ENCODE measurements at places on chromosomes 7 and 10.

DNA sequence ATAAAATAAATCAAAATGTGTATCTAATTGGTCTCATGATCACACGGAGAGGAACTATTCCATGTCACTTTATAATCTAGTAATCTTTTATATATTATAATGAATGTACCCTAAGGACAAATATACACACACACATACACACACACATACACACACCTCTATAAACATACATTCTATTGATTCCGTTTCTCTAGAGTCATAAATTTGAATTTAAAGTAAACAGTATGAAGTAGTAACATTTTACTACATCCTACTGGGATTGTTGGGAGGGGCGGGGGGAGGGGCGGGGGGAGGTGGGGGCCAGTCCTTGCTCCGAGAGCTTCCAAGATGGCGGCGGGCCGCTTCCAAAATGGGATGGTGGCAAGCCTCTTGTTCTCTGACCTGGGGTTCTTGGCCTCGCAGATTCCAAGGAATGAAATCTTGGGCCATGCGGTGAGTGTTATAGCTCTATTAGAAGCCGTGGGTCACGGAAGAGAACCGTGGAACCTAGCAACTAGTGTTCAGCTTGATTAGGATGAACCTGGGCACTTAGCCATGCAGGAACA is 143.2 kb downstream of the REEP3 start:
- DNase-seq = no peak

DNA sequence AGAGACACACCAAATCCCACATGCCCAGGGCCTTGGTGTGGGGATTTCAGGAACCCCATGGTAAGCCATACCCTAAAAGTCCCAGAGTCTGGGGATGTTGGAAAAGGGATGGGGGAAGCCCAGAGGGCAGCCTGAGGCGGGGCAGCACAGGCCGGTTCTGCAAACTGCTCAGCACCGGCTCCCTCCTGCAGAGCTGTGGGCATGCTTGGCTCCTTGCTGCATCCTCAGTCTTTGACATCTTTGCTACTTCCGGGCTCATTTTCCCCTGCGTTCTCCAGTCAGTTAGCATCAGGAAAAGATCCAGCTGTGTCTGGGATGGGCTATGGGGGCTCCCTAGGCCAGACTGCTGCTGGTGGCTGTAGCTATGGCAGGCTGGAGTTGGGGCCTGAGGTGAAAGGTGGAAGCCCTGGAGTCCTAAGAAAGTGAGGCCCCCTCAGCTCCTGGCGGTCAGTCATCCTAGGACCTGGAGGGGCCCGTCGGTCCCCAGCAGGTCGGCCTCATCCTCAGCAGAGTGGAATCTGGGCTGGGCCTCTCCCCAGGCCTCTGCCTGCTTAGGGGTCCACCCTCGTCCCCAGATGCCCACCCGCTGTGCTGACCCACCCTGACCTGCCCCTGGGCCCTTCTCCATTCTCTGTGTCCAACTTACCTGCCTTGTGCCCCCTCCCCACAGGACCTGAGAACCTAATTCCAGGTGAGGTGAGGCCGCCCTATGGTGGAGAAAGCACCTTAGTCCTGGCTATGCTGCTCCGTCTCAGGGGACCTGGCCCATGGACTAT is 9.3 kb downstream of the TBATA start:
- no peak for DNase-seq

DNA sequence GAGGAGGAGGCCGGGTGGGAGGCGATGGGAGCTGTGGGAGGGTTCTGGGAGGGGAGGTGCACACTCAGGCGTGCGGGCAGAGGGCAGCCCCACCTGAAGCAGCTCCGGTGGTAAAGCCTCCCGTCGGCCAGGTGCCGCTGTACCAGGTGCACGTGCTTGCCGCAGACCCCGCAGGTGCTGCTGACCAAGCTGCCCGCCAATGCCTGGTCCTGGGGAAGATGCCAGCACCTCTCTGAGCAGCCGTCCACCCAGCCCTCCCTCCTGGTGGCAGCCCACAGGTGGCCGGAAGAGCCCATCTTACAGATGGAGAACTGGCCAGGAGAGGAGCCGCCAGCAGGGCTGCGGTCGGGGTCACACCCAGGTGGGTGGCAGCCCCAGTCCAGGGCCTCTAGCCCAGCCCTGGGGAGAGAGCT is 12.6 kb downstream of the MICALL2 start:
- no peak for DNase-seq

- DNase-seq = no peak
Observed at GRCh38 chr7:100673942-100674410, 436 bp downstream of the GNB2 start.

DNA sequence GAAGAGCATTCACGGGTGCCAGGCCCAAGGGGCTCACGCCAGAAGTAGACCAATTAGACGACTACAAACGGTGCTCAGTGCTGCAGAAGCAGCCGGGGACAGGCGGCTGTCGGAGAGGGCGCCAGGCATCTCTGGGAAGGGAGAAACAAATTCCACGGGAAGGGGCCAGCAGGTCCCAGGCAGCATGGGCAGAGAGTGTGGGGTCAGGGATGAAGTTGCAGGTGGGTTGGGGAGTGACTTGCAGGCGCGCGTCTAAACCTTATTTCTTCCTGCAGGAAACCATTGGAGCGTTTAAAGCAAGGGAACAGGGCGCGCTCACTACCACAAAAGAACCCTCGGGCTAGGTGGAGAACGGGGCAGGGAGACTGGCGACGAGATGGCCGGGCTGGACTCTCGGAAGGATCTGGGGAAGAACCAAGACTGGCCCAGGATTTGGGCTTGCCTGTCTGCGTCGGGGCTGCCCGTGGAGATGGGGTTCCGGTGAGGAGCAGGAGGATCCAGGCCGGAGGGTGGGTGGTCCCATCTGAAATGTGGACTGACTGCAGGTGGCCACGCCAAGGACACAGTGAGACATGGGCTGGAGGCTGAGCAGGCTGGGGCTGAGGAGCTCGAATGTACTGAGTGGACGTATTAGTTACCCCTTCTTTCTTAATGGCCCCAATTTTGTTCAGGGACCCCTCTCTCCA is 116.3 kb upstream of the DIP2C start:
- no peak for DNase-seq

- DNase-seq = no peak
Observed at GRCh38 chr7:48094861-48095293, 5.8 kb downstream of the UPP1 start.

DNA sequence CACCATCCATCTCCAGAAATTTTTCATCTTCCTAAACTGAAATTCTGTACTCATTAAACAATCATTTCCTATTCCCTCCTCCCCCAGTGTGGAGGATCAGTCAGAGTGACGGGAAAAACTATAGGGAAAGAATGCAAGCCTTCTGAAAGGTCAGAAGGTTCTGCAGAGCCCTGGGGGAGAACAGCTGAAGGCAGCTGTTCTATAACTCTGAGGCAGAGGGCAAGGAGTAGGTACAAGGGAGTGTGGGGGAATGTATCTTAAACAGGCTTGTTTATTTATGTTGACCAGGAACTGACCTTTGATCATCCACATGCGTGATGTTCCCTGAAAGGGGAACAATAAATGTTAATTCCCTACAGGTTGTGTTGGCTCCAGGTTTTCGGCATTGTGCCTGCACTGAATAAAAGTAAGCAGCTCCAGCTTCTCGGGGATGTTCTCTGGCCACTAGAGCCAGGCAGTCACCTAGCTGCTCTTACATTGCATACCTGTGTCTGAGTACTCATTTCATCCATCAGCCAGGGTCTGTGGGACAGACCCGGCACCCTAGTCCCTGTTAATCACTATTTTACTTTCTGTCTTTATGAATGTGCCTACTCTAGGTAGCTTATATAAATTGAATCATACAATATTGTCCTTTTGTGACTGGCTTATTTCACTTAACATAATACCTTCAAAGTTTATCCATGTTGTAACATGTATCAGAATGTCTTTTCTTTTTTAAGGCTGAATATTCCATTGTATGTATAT is 5.8 kb downstream of the IFIT1 start:
- DNase-seq = no peak

DNA sequence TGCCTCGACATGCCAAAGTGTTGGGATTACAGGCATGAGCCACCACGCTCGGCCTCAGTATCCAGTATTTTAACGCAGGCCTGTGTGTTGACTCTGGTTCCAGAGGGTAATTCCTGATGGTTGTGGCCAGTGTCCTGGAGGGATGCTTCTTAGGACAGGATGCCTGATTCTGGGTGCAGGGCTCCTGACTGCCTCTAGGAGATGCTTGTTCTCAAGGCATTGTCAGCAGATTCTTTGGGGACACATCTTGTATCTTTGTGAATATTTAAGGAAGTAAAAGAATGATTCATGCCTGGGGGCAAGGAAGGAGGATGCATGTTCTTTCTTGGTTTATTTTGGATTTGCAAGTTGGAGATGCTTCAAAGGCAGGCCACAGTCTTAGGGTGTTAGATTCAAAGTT is 2.2 kb downstream of the ZDHHC4 start:
- no peak for DNase-seq

DNA sequence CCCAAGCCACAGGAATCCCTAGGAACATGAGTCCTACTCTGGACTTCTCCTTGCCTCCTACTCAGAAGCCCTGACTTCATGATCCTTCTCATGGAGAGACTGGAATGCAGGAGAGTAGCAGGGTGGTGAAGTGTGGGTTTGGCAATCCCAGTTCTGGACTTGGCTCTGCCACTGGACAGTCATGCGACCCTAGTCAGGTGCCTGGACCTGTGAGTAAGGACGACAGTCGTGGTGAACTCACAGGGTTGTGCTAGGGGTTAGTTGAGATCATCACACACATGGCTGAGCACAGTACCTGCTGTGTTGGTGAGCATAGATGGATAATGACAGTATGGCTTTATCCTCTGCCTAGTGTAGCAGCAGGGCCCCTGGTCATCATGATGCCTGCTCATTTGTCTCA is 117.9 kb downstream of the LRRC18 start:
- no peak for DNase-seq

GRCh38 chr7:1675036-1675671 is 5.1 kb downstream of the ELFN1 start:
- no peak for DNase-seq

- no peak for DNase-seq
Observed at GRCh38 chr10:49143249-49143648, 9.4 kb upstream of the FAM170B start.

GRCh38 chr7:1313613-1314012 is 80.9 kb downstream of the UNCX start:
- DNase-seq = no peak

DNA sequence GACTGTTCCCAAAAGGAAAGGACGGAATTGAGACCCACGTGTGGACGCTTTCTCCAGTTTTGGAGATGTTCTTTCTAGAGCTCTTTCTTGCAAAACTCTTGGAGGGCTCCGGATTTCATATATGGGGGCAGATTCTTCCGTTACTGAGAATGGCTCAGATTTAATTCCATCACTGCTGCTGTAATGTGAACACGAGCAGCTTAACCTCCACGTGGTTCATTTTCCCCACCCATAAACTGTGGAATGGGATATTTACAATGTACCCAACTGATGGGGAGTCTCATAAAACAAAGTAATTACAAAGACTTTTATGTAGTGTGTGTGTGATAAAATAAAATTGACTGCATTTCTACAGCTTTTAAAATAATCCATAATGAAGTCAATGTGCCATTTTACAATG is 15.1 kb upstream of the MSRB2 start:
- no peak for DNase-seq

GRCh38 chr10:132645247-132645530 is 107.6 kb downstream of the INPP5A start:
- DNase-seq = no peak

Data from effector memory CD8-positive, alpha-beta T cell (primary cell).